ENCODE measurements at places on chromosomes 16 and 17. TPM values are rescaled to one million over a fixed set of nuclear protein-coding genes. Genes with fewer than 3 reads are reported as not detected.

The FAM83G gene
- total RNA-seq, result 8.9 TPM

The P2RX1 gene
- 2.3 TPM for total RNA-seq

The PRR35 gene
- total RNA-seq, result not detected

The SPEM3 gene
- not detected for total RNA-seq

The GPT2 gene
- 53.5 TPM for total RNA-seq

The SREBF1 gene
- total RNA-seq, result 39.9 TPM

The EXOC3L1 gene
- total RNA-seq, result 4.1 TPM

The KIF2B gene
- not detected for total RNA-seq

The CDRT15 gene
- not detected for total RNA-seq

The C17orf50 gene
- not detected for total RNA-seq

The HBA1 gene
- total RNA-seq, result 275 TPM

The HNF1B gene
- not detected for total RNA-seq

The RHBDF2 gene
- total RNA-seq, result 52.7 TPM

The ACBD4 gene
- total RNA-seq, result 10.9 TPM
